Nucleus accumbens (tissue), 56 donors: ENCODE measurements at places on chromosomes 7 and 10.

DNA sequence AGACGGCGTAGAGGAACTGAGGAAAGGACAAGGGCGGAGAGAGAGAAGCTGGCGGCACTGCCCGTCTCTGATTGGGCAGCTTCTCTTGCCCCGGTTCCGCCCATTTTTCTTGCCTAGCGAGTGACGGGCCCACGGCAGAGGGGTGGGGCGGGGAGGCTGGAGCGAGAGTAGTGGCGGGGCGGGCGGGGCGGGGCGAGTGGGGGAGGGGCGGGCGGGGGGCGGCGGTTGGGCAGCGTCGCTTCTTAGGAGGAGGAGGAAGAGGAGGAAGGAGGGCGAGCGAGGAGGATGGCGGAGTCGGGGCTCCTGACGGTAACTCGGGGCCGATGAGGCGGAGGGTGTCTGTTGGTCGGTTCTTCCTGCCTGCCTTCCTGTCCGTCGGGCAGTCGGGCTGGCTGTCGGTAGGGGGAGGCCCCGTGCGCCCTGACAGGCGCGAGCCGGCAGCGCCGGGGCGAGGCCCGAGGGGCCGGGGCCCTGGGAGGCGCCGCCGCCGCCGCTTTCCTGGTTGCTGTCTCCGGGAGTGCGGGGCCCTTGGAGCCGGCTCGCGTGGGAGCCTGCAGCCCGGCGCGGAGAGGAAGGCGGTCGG lies at the start of gene SHOC2:
SHOC2 (plus strand) TSS at position 256 of the 583 bp plus-strand sequence. CDS start 44,755 bp downstream, outside the sequence.
- DNase-seq, result peak; percentile 100

- no peak for DNase-seq
Measured at GRCh38 chr10:14613588-14613920, 161.1 kb downstream of the FAM107B start.

DNA sequence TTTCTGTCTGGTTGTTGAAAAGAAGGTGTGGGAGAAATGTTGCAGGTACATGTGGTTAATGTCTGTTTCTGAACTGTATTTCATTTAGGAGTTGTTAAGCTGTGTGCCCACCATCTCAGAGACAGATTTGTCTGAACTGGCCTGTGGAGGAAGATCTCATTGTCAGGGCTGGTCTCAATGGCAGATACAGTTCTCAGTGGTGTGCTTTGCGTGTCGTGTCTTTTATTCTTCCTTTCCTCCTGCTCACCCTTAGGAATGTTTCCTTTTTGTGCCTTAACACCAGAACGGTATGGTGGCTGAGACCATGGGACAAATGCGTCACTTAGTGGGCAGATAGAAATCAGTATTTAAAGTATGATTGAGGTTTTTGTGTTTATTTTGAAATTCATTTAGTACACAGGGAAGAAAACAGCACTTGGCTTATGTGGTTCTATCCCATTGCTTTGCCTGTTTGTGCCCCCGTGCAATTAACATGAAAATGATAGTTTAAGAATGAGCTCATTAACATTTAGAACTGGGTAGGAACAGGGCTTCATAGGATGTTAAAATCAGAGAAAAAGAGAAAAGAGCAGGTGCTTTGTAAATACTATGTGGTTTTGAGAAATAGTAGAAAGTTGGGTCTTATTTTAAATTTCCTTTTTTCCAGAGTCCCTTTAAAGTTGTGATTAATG lies 112.6 kb downstream of the AUTS2 start:
- DNase-seq, result no peak

DNA sequence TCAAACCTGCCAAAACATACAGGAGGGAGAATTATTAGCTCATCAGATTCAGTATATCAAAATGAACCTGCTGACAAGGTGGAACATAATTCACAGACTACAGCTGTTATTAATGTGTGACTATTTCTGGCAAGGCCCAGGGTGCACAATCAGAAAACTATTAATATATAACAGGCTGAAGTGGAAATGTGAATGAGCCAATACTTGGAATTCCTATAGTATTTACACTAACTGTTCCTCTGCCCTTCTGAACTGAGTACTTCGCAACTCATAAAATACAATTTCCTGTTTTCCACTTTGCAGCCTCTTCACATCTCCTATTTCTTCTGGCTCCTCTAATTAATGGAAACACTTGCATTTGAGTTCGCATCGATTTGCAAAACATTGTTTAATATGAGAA lies 330.8 kb downstream of the DPP6 start:
- DNase-seq, result no peak

DNA sequence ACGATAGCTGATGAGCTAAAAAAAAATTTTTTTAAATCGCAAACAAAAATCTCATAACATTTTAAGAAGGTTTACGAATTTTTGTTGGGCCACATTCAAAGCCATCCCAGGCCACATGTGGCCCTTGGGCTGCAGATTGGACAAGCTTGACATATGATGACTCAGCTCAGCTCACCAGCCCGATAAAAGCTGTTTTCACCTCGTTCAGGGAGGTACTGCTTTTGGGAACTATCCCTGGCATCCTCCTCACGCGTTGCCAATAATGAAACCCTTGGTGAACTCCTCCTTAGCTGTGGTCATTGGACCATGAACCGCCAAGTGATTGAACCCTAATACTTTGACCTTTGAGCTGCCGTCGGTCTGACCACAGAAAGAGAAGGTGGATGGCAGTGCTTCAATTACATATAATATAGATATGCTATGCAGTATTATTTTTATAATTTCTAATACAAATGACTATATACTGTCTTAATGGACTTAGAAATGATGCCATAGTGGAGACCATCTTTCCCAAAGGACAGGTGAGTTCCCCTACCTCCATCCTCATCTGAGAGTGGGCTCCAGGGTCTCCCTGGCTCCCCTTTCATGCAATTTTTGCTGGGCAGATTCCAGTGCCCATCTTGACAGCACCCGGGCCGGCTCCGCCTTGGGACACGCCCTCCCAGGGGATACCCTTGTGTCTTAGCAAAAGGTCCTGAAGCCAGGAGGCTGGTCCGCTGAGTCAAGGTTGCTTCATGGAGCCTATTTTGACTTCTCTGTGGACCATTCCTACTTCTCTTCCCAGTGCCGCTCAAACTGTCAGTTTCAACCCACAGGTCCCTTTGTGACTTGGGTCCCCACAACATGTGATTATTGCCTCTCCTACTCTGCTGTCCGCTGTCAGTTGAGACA lies 707.2 kb downstream of the PARD3 start:
- no peak for DNase-seq

- no peak for DNase-seq
Measured at GRCh38 chr10:69415049-69415448, 1.7 kb downstream of the TACR2 start.

GRCh38 chr10:69272624-69273023 lies 5.7 kb upstream of the HK1 start:
- DNase-seq, result no peak

DNA sequence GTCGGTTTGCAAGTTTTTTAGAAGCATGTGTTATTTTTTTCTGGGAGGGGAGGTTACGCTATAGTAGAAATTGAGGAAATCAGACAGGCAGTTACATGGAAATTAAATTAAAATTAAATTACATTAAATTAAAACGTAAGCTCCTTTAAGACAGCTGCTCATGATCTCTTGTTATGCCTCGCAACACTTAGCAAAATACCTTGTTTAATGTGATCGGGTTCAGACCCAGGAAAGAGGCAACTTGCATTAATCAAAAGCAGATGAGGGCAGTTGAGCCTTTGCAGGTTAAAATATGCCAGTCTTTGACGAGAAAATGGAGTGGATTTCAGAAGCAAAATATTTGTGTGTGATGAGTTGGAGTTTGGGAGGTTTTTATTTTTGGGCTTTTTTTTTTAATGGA lies 651.8 kb downstream of the INHBA start:
- DNase-seq, result no peak

- DNase-seq, result no peak
Measured at GRCh38 chr10:107264742-107265141, 100.2 kb upstream of the SORCS1 start.

GRCh38 chr10:22714479-22715289 lies at the start of gene PIP4K2A:
Gene PIP4K2A, minus strand, starts transcription at chr10:22714578. Its CDS starts 252 bp downstream, at chr10:22714326.
- peak; percentile 72 for DNase-seq

- no peak for DNase-seq
Measured at GRCh38 chr7:43296306-43296705, 183.9 kb downstream of the HECW1 start.

DNA sequence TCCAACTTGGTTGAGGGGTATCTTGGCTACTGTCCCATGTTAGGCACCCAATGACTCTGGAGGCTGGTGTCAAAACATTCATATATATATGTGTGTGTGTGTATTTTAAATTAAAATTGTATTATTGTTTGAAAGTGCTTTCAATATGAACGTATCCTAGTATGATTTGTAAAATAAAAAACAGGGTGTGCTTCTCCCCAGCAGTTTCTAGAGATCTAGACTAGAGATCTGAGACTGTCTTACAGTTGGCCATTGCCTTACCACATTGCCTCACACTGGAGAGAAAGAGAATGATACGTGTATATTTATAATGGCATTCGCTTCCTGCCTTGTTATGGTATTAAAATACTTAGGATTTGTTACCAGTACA lies 1.2 kb downstream of the BAG3 start:
- no peak for DNase-seq

- no peak for DNase-seq
Measured at GRCh38 chr10:86310702-86311101, 55.9 kb downstream of the GRID1 start.

DNA sequence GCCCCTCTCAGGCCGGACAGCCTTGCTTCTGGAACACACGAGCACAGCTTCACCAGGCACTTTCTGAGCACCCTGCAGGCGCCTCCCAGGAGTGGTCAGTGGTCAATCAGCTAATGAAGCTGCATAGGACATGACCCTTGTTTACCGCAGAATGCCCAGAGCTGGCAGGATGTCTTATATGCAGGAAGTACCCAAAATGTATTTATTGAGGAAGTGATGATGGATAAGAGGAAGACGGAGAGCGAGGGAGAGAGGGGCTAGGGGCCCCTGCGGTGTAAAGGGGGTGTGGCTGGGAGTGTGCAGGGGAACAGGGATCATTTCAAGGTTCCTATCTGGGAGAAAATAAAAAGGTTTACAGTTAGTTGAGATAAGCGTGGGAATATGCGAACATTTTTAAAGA lies 3.3 kb downstream of the CYP2E1 start:
- DNase-seq, result no peak

- no peak for DNase-seq
Measured at GRCh38 chr7:137329411-137329810, 14.1 kb downstream of the PTN start.

- no peak for DNase-seq
Measured at GRCh38 chr10:17077890-17078289, 51.7 kb downstream of the CUBN start.

GRCh38 chr10:55813451-55814170 lies 547.4 kb downstream of the ZWINT start:
- no peak for DNase-seq

GRCh38 chr10:90199093-90199492 lies 497.7 kb downstream of the KIF20B start:
- DNase-seq, result no peak

DNA sequence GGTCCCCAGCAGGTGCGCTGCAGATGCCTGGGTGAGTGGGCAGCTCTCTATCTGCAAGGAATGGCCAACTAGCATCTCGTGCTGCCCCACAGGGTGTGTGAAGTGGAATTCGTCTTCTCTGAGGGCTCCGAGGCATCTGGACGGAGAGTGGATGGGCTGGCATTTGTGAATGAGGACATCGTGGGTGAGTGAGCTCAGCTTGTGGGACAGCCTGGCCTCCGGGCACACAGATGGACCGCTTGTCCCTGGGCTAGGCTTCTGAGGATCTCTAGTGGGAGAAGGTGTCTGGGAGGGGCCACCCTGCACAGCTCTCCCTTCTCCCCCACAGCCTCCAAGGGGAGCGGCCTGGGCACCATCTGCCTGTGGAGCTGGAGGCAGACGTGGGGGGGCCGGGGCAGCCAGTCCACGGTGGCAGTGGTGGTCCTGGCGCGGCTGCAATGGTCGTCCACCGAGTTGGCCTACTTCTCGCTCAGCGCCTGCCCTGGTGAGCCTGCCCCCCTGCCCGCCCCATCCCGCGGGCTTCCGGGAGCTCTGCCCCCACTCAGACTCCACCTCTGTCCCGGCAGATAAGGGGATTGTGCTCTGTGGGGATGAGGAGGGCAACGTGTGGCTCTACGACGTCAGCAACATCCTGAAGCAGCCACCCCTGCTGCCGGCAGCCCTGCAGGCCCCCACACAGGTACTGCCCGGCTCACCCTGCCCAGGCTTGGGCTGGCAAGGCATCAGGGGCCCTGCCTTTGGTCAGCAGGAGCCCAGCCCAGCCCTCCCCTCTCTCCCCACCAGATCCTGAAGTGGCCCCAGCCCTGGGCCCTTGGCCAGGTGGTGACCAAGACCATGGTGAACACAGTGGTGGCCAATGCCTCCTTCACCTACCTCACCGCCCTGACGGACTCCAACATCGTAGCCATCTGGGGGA lies 6.3 kb downstream of the POLR2J start:
- DNase-seq, result no peak

DNA sequence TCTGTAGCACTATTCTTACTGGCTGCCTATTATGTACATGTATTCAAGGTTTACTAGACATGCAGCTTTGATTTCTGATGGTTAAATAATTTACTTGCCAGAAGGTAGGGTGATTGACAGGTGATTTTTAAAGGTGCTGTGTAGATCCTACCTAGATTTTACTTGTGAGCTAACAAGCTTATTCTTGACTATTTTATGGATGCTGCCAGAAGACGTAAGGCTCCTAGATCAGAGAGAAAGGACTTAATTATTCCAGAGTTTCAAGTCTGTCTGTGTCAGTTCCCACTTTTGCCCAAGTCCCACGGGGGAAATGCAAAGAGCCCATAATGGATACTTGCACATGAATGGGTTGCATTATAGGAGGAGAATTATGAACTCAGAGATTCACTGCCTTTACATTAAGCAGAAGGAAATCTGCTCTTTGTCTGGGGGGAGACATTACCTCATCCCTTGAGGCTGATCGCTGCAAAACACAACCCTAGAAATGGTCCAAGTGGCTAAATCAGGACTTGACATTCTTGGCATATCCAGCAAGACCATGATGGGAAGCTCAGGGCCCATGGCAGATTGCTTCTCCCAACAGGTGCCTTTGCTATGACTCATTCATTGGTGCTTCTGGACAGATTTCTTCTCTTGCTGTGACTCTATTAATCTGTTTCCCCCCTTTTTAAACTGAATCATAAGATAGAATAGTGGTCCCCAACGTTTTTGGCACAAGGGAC lies 32.1 kb downstream of the GPR158 start:
- DNase-seq, result no peak
